SW480 (cell line): ENCODE measurements at places on chromosomes 12 and 14.

- no peak for DNase-seq
Measured at GRCh38 chr12:27946421-27946820, 26.1 kb downstream of the PTHLH start.

- no peak for DNase-seq
Measured at GRCh38 chr14:80978403-80978802, 23.0 kb downstream of the TSHR start.

DNA sequence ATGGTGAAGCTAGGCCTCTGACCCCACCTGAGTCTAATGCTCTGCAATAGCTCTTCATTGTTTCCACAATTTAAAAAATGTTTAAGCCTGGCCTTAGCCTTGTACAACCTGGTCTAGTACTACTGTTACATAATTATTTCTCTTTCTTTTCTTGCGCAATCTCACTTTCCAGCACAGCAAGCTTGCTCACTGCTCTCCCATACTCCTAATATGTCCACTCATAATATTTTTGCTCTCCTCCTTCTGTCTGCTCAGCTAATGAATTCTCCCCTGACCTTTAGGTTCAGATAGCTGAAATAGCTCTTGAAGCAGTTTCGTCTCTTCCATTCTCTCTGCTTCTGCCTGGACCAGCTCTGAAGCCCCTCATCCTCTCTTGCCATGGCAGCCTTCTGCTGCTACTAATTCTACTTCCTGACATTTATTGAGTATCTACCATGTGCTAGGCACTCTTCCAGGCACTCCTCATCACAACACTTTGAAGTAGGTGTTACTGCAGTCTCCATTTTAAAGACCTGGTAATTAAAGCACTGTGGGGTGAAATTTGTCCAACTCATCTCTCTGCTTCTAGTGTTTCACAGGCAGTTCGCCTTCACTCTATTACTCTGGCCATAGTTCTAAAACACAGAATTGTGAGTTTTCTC is 2.8 kb upstream of the SLC48A1 start:
- DNase-seq, result no peak

- no peak for DNase-seq
Measured at GRCh38 chr12:113385282-113385882, 18.3 kb downstream of the SDS start.

DNA sequence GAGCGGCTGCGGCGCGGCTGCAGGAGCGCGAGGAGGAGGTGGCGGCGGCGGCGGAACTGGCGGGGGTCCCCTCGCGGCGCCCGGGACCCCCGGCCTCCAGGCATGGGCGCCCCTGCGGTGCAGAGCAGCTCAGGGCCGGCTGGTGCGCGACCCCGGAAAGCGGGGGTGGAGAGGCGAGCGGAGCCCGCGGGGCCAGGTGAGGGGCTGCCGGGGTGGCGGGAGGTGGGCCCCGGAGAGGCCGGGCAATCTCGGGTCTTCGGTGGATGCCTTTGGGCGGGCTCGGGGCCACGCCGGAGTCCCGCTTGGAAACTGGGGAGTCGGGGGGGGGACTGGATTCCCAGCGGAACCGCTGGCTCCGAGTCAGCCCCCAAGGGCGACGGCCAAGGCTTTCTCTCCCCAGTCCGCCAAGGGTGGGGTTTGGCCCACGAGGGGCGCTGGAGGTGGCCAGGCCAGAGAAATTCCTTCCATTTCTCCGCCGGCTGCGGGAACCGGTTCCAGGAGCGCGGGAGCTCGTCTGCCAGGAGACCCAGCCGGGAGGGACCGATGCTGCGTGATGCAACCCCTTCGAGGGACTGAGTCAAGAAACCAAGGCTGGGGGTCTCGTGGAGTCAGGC is 13.9 kb upstream of the NR4A1 start:
- no peak for DNase-seq

DNA sequence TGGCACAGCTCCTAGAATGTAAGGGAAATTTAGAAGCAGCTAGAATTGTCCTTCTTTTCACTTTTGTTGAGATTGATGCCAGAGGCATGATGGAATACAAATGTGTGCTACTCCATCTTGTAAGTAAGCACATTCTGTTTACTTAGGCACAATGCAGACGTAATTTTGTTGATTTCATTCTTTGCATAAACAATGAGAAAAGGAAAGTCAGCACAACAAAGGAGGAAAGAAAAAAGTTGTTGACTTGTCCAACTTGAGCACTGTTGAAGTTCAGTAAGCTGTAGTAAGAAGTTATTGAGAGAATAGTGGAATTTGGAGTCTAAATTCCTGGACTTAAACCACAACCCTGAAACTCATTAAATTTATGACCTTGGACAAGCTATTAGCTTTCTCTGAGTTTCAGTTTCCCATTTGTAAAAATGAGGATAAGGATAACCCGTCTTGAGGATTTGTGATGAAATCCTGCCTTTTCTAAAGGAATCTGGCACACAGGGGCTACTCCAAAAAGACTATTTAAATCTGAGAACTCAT is 19.4 kb upstream of the CNTN1 start:
- DNase-seq, result no peak

DNA sequence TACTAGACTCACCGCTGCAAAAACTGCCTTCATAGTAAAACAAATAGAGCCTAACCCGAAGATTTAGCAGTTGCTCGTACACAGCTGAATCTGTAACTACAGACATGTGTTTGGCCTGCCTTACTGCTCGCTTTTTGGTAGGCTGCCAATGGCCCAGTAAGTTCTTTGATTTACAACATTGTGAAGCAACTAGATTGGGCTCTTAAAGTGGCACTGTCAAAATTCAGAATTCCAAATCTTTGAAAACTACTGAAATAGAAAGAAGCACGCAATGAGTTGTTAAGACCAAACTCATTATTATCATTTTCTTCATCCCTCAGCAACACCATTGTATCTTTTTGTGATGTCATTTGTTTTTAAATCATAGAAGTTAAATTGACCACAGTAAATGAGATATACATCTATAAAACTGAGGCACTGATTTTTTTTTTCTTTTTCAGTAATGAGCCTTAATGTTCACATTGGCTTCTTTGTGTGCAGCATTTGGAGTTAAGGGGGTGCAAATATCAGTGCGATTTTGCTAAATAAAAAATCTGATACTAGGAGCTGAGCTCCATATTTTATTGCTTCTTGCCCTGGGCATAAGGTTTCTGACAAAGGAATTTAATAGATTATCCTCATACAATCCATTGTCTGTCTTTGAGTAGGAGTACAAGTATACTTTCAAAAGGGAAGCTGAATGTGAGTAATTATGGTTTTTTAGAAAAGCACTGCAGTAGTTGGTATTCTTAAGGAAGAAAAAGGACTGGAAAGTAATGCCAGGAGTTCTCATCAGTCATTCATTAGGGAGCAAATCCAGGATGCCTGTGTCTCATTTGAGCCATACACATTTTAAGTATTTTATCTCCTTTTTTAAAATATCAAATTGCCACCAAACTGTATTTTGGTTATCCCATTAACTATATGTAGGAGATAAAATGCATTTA is 138.5 kb downstream of the KICS2 start:
- no peak for DNase-seq

DNA sequence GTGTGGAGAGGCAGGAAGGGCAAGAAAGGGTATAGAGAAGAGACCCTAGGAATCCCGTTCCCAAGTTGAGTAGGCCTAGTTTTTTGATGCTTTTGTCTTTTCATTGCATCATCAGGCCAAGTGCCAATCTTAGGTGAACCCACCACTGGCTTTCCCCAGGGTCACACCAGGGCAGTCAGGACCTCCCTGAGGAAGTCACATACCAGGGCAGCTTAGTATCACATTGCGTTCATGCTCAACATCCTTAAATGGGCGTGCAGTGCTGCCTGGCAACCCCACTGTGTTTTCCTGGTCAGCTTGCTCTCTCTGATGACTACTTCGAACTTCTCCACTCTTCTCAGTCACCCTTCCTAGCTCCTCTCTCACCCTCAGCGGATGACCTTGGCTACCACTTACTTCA is 9.0 kb downstream of the ASIC1 start:
- no peak for DNase-seq

DNA sequence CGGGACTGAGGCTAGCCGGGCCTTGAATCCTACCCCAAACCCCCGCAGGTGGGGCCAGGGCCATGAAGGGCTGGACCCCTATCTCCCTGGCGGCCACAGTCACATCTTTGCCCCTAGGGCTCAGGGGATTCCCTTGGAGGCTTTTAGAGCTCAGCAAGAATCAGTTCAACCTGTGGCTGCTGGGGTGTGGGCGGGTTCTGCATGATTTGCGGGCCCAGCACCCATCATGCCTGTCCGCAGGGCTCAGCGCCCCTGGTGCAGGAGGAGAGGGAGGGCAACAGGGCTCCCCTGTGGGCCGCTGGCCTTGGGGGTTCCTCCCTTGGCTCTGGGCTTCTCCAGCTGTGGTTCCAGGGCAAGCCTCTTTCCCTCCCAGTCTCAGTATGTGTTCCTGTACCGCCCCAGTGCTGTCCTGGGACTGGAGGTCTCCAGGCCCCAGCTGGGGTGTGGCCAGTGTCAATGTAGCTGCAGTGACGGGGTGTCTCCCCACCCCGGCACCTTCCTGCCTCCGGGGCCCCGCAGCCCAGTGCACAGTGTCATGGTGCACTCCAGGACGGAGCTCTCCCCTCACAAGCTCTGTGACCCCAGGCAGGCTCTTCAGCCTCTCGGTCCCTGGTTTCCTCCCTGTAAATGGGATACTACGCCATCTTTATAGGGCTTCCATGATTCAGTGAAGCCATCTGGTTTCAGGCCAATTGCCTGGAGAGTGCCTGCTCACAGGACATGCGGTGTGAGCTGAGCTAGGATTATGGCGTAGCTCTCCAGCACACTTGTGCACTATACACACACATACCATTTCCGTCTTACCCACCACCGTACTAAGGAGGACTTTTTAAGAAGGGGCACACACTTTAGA is 9.9 kb upstream of the LBHD2 start:
- DNase-seq, result no peak

DNA sequence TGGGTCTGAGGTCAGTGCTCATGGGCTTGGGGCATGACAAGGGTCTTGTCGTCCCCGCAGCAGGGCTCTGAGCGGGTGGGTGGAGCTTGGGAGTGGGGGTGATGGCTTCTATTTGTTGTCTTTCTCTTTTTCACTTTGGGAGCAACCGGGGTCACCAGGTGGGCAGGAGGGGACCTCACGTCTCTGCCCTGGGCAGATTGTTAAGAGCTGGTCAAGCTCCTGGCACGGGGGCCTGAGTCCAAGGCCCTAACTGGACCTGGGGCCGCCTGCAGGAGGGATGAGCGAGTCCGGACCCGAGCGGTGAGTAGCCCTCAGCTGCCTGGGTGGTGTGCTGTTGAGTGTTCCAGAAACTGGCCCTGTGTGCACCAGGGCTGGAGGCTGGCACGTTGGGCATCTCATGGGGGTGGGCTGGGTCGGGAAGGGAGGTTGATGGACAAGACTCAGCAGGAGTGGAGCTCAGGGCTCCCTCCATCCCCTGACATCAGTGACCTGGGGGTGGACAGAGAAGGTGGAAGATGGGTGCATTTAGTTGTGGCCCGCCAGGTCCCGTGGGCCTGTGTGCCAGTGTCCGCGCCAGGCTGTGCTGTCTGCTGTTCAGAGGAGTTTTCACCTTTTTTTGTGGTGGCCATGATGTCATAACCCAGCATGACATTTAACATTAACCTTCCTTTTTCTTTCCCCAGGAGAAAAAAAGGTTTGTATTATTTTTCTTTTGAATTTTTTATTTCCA is 27.5 kb downstream of the RTL1 start:
- DNase-seq, result no peak

DNA sequence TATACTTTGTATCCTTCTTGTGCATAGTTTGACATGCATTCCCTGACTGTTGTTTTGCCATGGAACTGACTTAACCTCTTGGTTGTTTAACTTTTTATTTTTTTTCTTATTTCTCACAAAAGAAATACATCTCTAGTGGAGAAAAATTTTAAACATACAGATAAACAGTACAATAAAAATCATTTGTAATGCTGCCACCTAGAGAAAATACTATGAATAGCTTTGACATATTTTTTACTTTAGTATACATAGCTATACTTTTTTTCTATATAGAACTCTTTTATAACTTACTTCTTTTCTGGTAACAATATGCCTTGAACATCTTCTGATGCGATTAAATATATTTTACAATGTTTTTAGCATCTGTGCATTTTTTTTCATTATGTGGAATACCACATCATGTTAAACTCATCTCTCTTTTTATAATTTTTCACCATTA is 184.5 kb downstream of the AKAP6 start:
- DNase-seq, result peak; percentile 22

GRCh38 chr12:81015510-81015909 is 62.4 kb upstream of the ACSS3 start:
- DNase-seq, result no peak

DNA sequence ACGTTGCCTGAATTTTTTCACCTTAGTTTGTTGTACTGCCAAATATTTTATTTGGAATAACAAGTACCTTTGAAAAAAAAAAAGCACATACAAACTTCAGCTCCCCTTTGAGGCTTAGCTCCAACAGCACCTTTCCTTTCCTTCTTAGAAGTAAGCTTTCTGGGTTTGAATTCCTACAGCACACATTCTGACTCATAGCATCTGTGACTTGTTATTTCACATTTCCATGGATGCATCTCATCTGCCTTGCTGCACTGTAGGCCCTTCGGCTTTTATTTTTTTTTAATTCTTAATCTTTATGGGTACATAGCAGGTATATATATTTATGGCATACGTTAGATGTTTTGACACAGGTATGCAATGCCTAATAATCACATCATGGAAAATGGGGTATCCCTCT is 7.2 kb downstream of the LGALS3 start:
- no peak for DNase-seq

DNA sequence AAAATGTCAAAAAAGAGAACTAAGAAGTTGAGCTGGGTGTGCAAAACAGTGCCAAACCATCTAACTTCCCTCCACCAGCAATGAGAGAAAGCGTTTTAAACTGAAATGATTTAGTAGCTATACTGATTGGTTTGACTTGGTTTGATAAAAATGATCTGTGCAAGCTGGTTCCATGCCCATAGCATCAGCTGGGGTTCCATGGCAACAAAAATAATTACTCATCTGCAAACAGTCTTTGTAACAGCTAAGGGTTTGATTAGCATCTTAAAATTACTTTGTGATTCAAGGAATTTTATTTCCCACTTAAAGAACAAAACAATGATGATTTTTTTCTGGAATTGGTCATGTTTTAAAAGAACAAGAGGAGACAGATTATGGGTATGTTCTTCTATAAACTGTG is 15.0 kb upstream of the BICD1 start:
- DNase-seq, result no peak

GRCh38 chr12:81329085-81329484 is 251.2 kb downstream of the ACSS3 start:
- peak; percentile 8 for DNase-seq
